SK-N-SH (cell line): ENCODE measurements at places on chromosomes 2 and 18.

DNA sequence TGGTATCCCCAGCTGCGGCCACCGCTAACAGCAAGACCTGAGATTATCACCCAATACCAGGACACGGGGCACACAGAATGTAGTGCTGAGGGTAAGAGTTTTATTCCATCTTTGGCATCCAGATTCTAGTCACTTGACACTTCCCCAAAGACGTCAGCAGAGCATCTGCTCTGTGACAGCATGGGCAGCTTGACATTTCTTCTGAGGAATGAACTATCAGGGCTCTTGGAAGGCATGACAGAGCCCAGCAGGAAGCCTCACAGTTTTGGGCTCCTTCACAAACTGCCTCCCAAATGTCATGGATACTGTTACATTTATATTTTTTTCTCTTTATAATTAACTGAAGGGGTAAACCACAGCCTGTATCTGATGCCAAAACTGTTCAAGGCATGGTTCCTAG is 1010.7 kb downstream of the TDRD15 start:
- no peak for DNase-seq

- DNase-seq: no peak
Measured at GRCh38 chr2:127581516-127582490, 46.3 kb downstream of the MYO7B start.

GRCh38 chr2:207108440-207108839 is 57.3 kb downstream of the KLF7 start:
- no peak for DNase-seq

DNA sequence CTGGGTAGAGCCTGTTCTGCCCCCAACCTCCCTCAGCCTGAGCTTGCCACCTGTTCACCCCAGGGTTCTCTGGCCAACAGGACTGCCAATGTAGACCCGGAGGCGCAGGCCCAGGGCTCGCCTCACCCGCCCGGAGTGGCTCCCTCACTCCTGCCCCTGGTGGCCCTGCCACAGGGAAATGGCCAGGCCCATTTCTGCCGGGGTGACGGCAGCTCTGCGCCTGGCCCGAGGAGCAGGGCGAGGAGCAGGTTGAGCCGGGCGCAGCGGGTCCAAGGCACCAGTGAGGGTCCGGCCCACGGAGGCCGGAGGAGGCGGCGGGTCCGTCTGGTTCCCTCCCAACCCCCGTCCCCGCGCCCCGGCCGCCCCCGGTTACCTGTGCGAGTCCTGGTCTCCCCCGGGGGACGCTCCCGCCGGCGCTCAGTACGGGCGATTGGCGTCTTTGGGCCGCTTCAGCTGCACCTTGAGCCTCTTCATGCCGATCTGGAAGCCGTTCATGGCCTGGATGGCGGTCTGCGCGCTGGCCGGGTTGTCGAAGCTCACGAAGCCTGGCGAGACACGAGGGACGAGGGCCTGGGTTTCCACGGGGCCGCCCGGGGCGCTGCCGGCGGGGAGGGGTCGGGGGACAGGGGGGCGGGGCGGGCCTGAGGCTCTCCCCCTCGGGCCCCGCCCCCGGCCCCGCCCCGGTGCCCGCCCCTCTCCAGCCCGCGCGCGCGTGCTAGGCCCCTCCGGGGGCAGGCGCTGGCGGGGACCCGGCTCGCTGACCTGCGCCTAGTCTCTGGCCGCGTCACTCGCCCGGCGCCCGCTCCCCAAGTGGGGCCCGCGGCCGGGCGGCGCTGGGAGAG is 312.0 kb downstream of the CELF4 start:
- DNase-seq: peak; percentile 83

DNA sequence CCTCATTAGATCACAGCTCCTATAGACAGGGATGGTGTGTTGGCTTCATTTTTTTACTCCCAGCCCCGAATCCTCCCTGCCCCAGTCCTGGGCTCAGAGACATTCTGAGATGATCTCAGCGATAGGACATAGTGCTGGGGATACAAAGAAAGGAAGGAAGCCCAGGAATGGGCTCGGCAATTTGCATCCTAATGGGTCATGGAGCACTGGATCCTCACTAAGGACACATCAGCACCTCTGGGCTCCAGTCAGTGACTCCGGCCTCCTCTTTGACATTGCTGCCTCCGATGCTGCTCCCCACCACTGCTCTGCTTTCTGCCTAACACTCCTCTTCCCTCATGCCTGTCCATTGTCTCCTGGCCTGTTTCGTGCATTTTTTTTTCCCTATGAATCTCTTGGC is 489.1 kb downstream of the STK39 start:
- DNase-seq: no peak

DNA sequence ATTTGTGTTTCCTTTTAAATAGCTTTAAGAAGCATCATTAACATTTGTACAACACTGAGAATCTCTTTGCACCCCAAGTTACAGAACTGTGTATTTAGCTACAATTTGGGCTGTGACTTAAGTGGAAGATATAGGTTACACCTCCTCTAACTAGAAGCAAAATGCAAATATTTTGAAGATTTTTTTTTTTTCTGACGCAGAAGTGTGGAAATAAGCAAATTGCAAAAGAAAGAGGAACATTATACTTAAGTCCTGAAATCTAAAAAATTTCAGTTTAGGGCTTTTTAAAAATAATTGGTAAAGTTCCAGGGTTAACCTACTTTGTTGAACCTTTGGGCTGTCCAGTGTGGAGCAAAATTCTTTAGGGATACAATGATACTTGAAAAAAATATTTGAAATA is 41.4 kb upstream of the RBMS1 start:
- DNase-seq: no peak

GRCh38 chr2:208406474-208407451 is at the start of gene PTH2R:
Gene PTH2R (plus strand): TSS chr2:208406792. CDS start chr2:208407044, 252 bp downstream.
- DNase-seq: peak; percentile 65

DNA sequence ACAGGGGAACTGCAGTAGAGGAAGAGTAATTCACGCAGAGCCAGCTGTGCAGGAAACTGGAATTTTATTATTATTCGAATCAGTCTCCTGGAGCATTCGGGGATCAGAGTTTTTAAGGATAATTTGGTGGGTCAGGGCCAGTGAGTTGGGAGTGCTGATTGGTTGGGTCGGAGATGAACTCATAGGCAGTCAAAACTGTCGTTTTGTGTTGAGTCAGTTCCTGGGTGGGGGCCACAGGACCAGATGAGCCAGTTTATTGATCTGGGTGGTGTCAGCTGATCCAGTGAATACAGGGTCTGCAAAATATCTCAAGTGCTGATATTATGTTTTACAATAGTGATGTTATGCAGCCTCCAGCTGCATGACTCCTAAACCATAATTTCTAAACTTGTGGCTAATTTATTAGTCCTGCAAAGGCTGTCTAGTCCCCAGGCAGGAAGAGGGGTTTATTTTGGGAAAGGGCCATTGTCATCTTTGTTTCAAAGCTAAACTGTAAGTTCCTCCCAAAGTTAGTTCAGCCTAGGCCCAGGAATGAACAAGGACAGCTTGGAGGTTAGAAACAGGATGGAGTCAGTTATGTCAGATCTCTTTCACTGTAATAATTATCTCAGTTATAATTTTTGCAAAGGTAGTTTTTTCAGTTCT is 67.0 kb downstream of the ASAP2 start:
- DNase-seq: no peak

- no peak for DNase-seq
Measured at GRCh38 chr2:217826520-217826919, 176.3 kb downstream of the TNS1 start.

- DNase-seq: peak; percentile 82
Measured at GRCh38 chr2:224039080-224039769, at the start of gene SERPINE2. Gene SERPINE2 (minus strand): TSS chr2:224039286. CDS start chr2:224001900, 37,386 bp downstream.

DNA sequence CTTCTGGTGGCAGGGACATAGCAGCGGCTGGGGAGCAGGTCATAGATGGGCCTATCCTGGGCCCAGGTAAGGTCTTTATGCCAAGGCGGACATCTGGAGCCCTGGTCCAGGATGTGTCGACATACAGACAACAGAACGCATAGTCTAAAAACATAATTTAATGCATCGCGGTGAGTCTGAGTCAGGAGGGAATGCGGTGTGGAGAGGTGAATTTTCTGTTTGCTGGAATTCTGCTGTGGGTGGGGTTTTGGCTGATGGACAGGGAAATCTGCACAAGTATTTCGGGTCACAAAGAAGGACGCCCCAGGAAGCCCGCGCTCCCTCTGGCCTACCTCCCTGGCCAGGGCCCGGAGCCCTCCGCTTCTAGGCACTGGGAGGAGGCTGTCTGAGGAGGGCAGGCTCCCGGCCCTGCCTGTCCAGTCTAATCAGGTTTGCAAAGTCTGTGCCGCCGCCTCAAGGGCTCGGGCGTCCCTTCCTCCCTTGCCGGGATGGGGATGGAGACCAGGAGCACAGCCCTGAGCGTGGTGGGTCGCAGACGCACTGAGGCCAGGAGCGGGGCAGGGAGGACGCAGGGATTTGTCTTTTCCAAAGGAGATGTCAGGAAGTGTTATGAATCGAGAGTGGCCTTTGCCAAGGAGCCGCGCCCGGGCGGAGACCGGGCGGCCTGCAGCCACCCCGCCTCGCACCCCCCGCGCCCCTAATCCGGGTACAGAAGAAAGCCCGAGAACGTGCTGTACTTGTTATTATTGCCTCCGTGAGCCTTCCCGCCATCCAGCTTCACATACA is 2.3 kb downstream of the C1QL2 start:
- DNase-seq: peak; percentile 33

GRCh38 chr18:24600076-24600654 is 139.7 kb downstream of the HRH4 start:
- peak; percentile 56 for DNase-seq

DNA sequence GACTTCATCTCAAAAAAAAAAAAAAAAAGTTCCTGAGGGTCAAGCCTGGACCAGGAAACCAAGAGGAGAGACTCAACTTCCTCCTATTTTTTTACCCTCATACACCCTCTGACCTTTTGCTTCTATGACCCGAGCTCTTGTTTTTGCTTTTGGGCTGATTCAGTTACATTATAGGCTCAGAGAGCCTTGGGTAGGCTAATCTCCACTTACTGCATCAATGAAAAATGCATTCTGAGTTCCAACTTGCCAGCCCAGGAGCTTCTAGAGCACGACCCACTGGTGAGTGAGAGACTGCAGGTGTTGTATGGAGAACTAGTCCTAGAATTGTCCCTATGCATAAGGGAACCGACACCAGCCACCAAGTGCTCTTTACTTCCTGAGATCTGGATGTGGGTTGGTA is 91.1 kb downstream of the CABLES1 start:
- no peak for DNase-seq

DNA sequence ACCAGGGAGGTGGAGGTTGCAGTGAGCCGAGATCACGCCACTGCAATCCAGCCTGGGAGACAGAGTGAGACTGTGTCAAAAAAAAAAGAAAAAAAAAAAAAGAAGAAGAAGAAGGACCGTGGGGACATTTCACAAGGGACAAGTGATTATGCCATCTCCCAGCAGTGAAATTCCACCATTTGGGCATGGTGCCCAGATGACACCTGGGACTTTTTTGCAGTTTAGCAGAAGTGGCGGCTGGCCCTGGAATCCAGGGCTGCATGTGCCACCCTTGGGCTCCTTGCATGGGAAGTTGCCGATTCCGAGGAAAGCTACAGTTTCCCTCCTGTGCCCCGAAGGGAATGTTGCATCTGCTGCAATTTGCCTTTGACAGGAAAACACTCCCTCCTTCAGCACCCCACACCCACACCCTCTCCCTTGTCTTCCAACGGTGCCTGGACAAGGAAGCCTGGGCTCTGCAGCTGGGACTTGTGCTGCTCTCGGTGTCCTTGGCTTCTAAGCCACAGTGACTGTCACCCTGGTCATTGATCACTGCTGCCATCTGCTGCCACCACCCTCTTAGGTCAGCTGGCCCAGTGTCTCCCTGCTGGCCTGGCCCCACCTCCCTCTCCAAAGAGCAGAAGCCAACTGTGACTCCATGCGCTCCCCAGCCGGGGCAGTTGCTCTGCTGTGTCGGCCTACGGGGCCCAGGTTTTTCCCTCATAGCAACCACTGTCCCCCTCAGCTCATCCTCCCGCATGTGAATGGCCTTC is 56.4 kb upstream of the LRRC30 start:
- DNase-seq: peak; percentile 36

- peak; percentile 34 for DNase-seq
Measured at GRCh38 chr2:173400760-173401159, 46.1 kb downstream of the CDCA7 start.

GRCh38 chr2:132564065-132564464 is 105.9 kb downstream of the LYPD1 start:
- DNase-seq: no peak

DNA sequence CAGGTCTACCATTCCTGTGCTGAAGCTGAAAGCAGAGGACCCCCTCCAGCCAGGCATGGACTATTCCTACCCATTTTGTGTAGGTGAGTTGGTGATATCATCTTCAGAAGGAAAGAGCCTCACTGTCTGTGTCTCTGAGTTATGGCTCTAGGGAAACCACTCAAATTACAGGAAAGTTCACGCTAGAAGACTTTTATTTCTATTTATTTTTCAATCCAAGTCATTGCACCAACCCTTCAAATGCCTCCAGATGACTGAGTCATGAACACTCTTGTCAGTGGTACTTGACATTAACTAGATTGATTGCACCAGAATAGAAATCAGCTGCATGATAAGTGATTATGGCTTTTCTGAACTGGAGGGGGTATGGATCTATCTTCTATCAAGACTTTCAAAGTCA is 338.4 kb downstream of the MBD2 start:
- no peak for DNase-seq

DNA sequence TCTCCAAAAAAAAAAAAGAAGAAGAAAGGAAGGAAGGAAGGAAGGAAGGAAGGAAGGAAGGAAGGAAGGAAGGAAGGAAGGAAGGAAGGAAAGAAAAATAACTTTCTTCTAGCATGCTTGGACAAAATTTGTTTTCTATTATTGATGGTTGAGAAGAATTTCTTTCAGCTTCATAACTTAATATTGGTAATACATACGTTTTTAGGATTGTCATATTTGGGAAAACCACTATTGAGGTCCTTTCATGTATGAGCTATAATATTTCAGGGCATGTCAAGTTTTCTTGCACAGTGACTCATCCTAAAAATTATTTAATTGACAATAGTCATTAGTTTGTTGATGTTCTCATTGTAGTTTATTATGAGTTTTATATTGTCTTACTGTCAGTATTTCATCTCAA is 66.4 kb upstream of the PKDCC start:
- no peak for DNase-seq

GRCh38 chr2:177616731-177617130 is 224.2 kb downstream of the AGPS start:
- no peak for DNase-seq

DNA sequence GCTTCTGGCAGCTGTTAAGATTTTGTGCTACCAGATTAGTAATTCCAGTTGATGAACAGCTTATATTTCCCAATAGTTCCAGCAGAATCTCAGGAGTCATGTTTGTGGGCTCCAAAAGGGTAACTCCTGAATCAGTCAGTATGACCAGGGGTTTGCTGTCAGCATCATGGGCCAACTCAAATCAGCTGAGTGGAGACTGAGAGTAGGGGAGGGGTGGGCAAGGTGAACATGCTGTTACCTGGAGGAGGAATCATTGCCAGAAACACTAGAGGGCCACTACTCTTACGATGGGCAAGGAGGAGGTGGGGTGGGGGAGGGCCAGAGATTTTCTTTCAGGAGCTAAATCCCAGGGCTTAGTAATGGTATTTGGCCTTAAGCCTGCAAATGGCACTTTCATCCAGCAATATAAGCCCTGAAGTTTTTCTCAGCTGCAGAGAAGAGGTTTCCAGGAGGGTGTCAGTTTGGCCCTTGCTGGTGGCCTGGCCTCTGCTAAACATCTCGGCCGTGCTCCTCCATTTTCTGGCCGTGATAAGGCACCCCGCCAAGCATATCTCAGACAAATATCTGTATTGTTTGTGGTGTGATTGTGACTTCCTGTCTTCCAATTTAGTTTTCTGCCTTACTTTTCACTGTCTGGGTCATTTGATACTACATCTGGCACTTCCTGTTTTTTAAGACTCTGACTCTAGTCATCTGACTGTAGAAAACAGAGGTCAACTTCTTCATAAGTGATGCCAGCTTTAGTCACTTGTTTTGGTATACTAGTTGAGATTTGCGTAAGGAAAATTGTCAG is 120.5 kb upstream of the CXCR4 start:
- no peak for DNase-seq

GRCh38 chr2:174180165-174180724 is 68.1 kb downstream of the OLA1 start:
- peak; percentile 43 for DNase-seq
